ENCODE measurements at places on chromosomes 3 and 15.
A peak's percentile ranks its signal among the peaks of the same experiment; 100 is the strongest.

DNA sequence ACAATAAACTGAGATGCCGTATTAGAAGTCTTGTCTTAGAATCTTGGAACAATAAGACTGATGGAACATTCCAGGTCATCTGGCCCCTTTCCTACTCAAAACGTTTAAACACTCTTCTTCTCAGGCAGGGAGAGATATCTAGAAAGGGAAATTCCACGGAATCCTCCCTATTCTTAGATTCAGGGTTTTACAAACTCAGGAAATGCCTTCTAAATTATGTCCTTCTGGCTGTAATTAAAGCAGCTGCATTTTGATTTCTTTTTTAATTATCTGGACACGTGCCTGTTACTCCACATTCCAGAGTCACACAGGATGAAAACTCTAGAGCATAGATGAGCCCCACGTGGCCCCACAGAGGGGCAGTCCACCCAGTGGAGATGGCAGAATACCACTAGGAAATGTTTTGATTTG lies 41.5 kb upstream of the MTMR10 start:
- no peak for DNase-seq

GRCh38 chr3:164477403-164477802 lies 600.9 kb downstream of the SI start:
- DNase-seq: no peak

DNA sequence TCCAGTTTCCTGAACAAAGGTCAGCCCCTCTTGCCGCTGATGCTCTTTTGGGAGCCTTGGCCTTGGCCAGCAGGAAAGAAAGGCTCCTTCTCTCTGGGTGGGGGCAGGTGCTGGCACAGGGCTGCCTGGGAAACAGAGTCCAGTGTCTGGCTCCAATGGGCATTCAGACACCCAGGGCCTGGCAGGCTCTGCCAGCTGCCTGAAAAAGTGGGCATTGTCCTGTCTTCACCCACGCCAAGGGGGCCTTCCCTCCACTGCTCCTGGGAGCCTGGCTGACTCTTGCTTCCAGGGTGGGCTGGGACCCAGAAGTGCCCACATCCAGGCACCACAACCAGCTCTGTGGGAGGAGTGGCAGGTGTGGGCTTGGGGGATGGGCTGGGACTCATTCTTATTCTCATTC lies 62.7 kb downstream of the RHCG start:
- DNase-seq: no peak

GRCh38 chr15:43253431-43254403 lies 13.0 kb downstream of the TGM5 start:
- no peak for DNase-seq

DNA sequence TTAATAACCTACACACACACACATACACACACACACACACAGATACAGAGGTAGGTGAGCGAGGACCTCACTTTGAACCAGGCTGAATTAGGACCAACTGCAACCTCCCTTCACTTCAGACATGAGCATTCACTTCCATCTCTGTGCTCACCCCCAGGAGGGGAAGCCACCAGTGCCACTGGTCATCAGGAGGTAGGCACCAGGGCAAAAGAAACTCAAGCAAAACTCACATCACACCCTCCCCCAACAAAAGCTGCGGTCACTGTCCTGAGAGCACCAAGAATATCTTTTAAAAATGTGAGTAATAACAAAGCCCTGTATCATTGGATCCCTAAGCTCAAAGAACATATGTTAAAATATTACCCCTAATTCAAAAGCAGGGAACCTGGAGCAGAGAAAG lies 8.1 kb downstream of the FOXP1 start:
- DNase-seq: no peak

DNA sequence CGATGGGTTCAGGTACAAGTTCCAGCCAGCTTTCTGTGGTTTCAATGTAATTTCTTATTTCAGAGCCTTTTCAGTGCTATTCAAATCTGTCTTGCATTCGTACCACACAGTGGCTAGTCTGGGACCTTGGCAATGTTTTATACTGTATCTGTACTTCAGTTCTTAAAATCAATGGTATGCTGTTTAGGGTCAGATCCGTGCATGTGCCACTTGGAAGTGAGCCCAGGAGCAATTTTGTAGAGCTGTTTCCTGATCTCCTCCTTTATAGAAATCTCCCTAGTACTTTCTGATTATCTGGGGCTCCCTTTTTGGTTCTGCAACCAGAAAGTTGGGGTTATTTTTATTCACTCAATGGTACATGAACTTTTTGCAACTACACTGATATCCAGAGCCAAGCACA lies 59.5 kb upstream of the NDUFB4 start:
- DNase-seq: no peak

GRCh38 chr3:54659347-54659746 lies 268.5 kb downstream of the LRTM1 start:
- no peak for DNase-seq

- no peak for DNase-seq
These were observed 1105.9 kb downstream of the NAALADL2 start for GRCh38 chr3:175965036-175965435.

DNA sequence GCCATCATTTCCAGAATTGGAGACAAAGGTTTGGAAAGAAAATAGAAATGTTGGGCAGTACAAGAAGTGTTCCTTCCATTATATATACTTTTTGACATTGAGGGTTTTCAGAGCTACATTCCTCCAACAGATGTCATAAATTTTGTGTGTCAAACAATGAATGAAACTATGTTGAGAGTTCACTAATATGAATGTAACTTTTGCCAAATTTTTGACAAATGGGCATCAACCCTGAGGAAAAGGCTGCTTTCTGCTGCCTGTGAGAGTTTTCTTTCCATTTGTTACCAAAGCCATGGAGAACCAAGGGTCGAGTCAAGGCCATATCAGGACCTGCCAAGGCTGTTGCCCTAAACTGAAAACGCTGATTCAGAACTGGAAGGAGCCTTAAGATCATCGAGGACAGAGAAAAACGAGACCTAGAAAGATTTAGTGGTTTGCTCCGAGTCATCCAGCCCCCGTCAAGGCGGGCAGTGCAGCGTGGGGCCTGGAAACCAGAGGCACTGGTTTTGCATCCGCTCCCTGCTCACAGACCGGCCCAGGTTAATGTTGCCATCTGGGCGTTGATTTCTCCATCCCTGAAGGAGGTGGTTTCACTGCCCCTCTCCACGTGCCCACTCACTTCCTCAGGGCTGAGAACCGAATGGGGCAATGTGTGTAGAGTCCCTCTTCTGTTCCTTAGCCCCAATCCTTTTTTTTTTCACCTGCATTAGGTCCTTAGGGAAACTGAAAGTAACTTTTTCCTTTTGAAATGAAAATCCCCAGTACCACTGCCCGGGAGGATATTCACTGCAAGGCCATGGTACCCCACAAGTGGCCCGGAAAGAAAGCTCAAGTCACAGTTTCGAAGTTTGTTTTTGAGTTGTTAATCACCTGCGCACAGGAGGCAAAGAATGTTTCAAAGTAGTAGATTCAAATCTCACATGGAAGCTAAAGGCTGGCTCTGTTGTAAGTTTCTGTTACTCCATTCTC lies 32.8 kb downstream of the TPM1 start:
- DNase-seq: no peak

- no peak for DNase-seq
These were observed 152.6 kb downstream of the PDZRN3 start for GRCh38 chr3:73471986-73472787.

GRCh38 chr3:112013784-112014143 lies 15.0 kb downstream of the TAGLN3 start:
- DNase-seq: no peak

DNA sequence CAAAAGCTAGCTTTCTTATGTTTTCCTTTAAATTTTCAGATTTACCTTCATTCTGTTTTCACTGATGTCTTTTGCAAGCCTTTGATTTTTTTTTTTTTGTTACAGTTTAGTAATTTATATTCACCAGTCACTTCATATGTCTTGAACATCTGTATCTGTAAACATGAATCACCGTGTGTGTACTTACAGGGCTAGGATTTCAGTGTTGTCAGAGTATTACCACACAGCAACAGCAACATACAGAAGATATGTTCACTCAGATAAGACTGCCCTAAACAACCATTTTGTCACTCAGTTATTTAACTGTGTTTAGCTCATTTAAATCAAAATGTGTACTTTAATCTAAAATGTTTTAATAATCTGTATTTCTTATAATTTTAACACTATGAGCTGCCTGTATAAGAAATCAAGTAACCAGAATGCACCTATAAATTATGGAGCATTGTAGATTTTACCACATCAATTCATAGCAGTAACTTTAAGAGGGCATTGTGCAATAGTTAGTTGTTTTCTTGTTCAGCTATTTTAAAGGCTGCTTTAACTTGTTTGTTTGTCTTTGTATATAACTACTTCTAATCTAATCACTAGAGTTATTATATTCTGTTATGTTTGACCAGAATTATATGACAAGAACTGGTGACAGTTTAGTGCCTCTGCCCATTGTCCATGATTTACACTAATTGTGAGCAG lies 50.4 kb downstream of the GHSR start:
- no peak for DNase-seq

DNA sequence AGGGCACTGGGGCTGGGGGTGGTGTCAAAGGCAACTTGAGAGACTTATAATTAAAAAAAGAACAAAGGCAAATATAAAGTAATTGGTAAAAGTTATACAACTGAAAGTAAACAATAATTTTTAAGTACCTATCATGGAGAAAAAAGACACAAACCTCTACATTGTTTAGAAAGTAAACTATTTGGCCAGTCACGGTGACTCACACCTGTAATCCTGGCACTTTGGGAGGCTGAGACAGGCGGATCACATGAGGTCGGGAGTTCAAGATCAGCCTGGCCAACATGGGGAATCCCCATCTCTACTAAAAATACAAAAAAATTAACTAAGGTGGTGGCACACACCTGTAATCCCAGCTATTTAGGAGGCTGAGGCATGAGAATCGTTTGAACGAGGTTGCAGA lies 25.8 kb downstream of the RPSA start:
- no peak for DNase-seq

GRCh38 chr3:80391573-80391972 lies 623.8 kb upstream of the ROBO1 start:
- no peak for DNase-seq

- no peak for DNase-seq
These were observed 220.1 kb upstream of the RORA start for GRCh38 chr15:61449186-61449702.

- no peak for DNase-seq
These were observed 140.9 kb upstream of the ROPN1 start for GRCh38 chr3:124132813-124133212.

- no peak for DNase-seq
These were observed 58.1 kb downstream of the DCBLD2 start for GRCh38 chr3:98843266-98843959.

DNA sequence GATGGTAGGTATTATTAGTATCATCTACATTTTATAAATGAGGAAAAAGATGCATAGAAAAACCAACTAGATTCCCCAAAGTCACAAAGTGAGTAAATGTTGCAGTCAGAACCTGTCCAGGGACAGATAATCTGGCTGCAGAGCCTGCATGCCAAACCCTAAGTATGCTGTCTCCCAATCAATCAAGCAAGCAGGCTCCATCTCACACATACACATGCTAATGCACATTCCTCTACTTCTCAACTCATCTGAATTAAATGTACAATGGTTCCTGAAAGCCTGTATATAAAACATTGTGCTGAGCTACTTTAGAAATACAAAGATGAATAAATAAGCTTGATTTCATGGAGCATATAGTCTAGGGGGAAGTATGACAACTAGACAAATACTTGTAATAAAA lies 101.0 kb downstream of the CBLB start:
- DNase-seq: no peak

DNA sequence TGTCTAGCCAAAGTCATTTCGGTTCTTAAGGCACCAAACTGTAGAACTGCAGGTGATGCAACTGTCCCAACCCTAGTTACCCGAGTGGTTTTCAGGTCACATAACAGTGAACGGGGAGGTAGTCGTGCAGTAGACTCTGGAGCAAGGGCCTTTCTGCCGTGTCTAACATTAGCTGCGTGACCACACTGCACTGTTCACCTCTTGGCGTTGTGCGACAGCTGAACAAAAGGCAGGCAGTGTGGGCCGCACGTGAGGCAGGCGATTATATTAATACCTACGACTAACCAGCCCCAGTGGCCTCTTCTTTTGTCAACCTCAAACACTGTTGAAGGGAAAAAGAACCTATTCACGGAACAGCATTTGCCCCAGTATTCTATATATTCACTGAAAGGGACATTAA lies 2.8 kb downstream of the LRRN1 start:
- DNase-seq: no peak

- no peak for DNase-seq
These were observed 158.7 kb upstream of the NANOGP8 start for GRCh38 chr15:35243758-35244157.

- peak; percentile 87 for DNase-seq
These were observed 201.7 kb upstream of the SLC2A2 start for GRCh38 chr3:171228240-171228639.

DNA sequence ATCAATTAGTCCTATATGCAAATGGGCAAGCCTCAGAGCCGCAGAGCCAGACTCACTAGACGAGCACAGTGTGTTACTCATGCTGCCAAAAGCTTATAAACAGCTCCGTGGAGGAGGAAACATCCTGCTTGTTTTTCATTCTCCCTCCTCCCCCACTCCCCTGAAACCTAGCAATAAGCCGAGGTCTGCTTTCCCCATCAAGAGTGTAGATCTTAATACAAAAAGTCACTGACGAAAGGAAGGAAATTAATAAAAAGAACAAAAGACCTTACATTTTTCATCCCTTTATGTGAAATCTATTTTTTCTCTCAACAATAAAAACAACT lies 88.5 kb downstream of the XXYLT1 start:
- DNase-seq: peak; percentile 79

GRCh38 chr3:126522363-126522788 lies 1.6 kb upstream of the CHST13 start:
- no peak for DNase-seq

GRCh38 chr3:29268651-29269050 lies 12.2 kb upstream of the RBMS3 start:
- DNase-seq: no peak

- DNase-seq: no peak
These were observed 1.1 kb downstream of the FAH start for GRCh38 chr15:80153900-80154299.

DNA sequence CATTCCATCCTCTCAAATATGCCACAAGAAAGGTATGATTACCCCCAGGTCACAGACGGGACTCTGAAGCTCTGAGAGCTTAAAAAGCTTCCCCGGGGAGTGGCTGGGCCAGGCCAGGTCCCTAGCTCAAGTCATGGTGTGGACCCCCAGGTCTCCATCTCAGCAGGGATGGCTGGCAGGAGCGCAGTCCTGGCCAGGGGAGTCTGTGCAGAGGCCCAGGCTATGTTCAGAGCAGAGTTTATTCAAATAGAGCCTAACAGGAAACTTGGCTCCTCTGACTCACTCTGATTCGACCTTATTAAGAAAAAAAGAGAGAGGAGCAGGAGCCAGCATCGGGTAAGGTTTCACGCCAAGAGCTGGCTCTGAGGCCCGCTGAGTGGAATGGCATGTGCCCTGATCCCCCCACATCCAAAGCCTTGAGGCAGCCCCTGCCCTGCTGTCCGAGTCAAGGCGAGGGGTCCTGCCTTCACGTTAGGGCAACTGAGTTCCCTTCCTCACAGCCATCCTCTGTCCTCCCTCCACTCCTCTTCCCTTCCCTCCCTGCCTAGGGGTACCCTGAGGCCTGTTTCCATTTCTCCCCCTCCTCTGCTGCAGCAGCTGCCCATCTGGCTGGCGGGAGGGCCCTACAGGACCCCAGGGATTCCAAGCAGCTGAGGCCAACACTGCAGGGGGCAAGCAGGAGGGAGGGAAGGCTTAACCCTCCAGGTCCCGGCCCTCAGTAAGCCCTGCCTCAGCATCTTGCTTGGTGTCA lies 1.9 kb upstream of the LOXL1 start:
- no peak for DNase-seq

- no peak for DNase-seq
These were observed 102.7 kb downstream of the ASB7 start for GRCh38 chr15:100705065-100705464.

GRCh38 chr15:90412356-90413194 lies 24.5 kb downstream of the IQGAP1 start:
- DNase-seq: no peak

Data from LNCaP clone FGC (cell line).